Hepatic stellate cell (primary cell): ENCODE measurements at places on chromosomes 16 and 17.

DNA sequence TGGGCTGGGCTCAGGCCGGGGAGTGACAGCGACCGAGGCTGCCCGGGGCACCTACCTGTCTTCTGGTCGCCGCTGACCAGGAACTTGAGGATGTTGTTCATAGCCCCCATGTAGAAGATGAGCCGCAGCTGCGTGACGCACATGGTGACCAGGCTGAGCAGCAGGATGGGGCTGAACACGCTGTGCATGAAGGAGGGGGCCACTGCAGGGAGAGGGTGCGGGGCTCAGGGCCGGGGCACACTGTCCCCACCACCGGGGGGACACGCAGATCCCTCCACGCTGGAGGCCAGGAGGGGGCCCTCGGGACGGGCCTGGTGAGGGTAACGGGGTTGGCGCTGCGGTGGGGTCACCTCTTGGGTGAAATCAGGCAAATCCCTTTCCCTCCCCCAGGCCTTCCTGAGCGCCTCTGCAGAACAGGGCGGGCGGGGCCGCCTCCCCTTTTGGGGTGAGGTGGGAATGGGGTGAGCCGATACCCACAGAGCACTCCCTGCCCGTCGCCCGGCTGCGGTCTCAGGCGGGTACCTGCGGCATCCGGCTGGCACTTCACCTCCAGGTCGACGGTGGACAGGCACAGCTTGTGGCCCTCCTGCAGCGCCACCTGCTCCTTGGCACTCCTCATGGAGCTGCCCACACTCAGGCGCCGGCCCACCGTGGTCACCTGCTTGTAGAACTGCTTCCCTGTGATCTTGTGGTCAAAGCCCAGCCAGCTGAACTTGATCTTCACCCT lies 28.3 kb upstream of the PITPNA start:
- no peak for DNase-seq

- no peak for DNase-seq
Measured at GRCh38 chr16:28309811-28310311, 17.5 kb downstream of the SBK1 start.

GRCh38 chr17:21524211-21524591 lies 148.0 kb downstream of the KCNJ12 start:
- DNase-seq = peak; percentile 77

DNA sequence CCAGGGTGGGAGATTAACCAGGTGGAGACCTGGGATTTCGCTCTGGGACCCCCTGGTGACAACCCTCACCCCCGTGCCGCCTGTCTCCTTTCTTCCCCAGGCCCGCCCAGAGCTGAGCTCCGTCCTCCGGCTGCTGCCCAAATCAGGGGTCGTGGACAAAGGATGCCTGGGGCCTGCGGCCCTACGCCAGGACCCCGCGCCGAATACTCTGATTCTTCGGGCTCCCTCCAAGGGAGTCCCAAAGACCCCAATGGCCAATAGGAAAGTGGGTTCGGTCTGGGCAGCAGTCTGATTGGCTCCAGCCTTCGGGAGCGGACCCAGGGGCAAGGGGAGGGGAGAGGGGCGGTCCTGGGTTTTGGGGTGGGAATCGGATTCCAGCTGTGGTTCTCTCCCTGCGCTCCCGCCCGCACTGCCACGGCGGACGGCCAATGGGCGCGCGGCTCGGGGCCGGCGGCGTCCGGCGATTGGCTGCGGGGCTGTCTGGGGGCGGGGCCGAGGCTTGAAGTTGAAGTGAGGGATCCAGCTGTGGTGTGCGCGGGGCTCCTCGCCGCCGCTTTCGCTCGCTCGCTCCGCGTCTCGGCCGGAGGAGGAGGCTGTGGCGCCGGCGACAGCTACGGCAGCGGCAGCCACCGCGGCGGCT lies at the start of gene CACNA1G:
CACNA1G (plus strand) TSS at position 531 of the 640 bp plus-strand sequence. CDS start 745 bp downstream, outside the sequence.
- peak; percentile 99 for DNase-seq

- DNase-seq = no peak
Measured at GRCh38 chr17:18925187-18925586, 26.8 kb upstream of the SLC5A10 start.

GRCh38 chr16:3454093-3454492 lies 10.6 kb downstream of the NAA60 start:
- DNase-seq = no peak

- DNase-seq = no peak
Measured at GRCh38 chr17:79933863-79934652, 94.8 kb upstream of the CBX4 start.

DNA sequence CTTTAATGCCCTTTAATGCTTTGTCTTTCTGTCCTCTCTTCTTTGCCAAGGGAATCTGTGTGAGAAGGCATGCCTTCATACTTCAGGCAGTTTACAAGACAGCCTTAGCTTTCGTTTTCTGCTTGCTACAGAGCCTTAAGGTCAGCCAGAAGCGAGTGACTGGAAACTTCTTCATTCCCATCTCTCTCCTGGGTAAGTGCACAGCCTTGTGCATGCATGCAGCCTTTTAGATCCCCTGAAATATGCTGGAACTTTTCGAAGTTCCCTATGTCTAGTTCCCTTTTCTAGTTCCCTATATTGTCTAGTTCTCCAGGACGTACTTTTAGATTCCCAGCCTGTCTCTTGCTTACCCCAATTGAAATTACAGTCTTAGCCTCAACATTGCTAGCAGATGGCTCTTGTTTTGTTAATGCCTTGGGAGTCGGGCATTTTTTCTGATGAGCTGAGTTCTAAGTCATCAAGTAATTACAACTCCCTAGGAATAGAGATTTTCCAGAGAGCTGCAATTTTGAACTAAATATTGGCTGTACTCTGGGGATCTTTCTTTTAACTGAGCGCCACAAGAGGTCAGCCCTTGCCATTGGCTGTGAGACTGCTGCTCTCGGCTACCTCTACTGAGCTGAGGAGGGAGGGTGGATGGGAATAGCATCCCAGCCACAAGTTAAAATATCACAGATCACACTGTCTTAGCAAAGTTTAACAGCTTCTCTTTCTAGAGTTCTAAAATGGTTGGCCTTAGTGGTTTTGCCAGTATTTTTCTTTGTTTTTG lies 22.7 kb upstream of the PPM1D start:
- peak; percentile 37 for DNase-seq

DNA sequence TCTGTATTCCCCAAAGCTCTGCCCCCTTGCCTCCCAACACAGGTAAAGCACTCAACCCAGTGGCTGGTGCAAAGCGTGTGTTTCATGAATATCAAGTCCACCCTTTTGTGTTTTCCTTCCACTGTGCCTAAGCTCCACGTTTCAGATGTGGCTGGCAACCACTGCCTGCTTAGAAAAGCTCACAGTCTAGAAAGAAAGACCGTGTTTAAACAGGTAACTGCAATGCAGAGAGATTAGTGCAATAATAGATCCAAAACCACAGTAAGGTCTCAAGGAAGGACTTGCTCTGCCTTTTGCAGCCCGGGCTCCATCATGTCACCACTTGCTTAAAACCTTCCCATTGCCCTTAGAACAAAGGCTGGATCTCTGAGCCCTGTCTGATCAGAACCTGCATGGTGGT lies 240.2 kb upstream of the C16orf82 start:
- no peak for DNase-seq

DNA sequence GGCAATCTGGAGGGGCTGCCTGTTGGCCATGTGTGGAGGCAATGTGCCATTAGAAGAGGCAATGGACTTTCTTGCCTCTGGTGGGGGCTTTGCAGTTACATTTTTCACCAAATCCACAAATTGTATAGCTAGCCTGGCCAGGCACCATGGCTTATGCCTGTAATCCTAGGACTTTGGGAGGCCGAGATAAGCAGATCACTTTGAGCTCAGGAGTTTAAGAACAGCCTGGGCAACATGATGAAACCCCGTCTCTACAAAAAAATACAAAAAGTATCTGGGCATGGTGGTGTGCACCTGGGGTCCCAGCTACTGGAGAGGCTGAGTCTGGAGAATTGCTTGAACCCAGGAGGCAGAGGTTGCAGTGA lies 2.7 kb upstream of the RNF112 start:
- no peak for DNase-seq

- peak; percentile 38 for DNase-seq
Measured at GRCh38 chr16:12089492-12090150, 113.1 kb downstream of the SNX29 start.

DNA sequence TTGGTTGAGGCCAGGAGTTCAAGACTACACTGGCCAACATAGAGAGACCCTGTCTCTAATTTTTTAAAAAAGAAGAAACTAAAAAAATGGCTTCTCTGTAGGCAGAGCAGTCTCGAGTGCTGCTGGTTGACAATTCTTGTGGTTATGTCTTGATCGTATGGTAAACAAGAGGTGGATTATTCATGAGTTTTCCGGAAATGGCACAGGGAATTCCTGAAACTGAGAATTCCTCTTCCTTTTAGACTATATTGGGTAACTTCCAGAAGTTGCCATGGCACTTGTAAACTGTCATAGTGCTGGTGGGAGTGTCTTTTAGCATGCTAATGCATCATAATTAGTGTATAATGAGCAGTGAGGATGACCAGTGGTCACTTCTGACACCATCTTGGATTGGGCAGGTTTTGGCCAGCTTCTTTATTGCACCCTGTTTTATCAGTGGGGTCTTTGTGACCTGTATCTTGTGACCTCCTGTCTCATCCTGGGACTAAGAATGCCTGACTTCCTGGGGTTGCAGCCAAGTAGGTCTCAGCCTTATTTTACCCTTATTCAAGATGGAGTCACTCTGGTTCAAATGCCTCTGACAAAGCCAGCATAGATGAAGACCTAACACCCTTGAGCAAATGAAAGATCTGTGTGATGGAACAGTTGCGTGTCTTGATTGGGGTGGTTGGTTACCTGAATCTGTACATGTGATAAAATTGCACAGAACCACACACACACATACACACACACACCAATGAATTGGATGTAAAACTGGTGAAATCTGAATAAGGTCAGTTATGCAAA lies 30.2 kb downstream of the BMERB1 start:
- DNase-seq = no peak

- peak; percentile 19 for DNase-seq
Measured at GRCh38 chr17:14353861-14354474, 53.1 kb downstream of the HS3ST3B1 start.

DNA sequence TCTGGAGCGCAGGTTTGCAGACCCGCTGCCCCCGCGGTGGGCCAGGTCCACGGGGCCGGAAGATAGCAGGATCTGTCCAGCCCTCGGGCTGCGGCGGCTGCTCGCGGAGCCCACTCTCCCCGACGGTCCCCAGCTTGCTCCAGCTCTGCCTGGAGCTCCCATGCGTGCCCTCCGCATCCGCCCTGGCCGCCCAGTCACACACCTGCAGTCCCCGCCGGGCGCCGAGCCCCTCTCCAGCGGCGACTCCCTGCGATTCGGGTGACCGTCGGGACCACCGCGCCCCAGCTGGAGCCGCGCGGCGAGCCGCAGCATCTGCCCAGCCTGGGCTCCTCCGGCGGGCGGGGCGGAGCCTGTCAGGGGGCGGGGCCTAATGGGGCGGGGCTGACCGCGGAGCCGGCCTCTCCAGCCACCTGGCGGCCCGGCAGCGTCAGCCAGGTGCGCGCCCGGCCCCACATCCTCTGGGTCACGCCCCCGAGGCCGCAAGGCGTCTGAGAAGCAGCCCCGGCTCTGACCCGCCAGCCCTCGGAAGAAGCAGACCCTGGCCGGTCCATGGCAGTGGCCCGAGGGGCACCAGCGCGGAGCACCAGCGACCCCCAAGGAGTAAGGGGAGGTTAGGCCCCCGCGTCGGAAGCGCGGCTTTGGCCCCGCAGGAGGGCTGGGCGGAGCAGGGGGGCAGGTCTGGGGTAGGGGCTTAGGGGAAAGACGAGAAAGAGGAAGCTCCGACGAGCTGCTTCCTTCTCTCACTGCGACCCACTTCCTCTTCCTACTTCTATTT lies at the start of gene PIK3R5:
PIK3R5 (minus strand) TSS at position 314 of the 775 bp plus-strand sequence. CDS start 54,213 bp downstream, outside the sequence.
- DNase-seq = no peak

GRCh38 chr17:40230670-40231069 lies 11.6 kb downstream of the WIPF2 start:
- no peak for DNase-seq

GRCh38 chr16:76583945-76584344 lies 306.7 kb downstream of the CNTNAP4 start:
- DNase-seq = no peak

- no peak for DNase-seq
Measured at GRCh38 chr16:31568577-31569359, 41.1 kb downstream of the AHSP start.

GRCh38 chr17:50173335-50173941 lies 7.6 kb downstream of the SGCA start:
- peak; percentile 92 for DNase-seq

- no peak for DNase-seq
Measured at GRCh38 chr17:63950940-63951907, 19.1 kb upstream of the CD79B start.

GRCh38 chr16:89363621-89364393 lies 126.6 kb downstream of the ANKRD11 start:
- peak; percentile 74 for DNase-seq

- DNase-seq = no peak
Measured at GRCh38 chr16:9578459-9578858, 487.0 kb downstream of the HAPSTR1 start.

- DNase-seq = no peak
Measured at GRCh38 chr16:87559945-87560344, 42.4 kb upstream of the JPH3 start.

DNA sequence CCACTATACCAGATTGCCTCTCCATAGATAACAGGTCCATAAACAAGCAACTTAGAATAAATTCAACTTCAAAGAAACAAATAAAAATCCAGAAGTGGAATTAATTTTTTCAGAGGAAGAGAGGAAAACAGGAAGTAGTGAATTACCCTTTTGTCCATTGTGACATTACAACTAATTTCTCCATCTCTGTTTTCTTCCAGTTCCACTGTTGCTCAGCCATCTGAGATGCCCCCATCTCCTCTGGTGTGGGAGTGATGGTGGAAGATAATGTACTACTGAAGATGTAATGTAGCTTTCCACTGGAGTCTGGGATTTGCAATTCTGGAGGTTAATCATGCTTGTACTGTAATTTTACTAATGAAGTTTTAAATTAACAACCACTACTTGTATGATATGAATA lies 124.6 kb upstream of the TMEM97 start:
- no peak for DNase-seq

DNA sequence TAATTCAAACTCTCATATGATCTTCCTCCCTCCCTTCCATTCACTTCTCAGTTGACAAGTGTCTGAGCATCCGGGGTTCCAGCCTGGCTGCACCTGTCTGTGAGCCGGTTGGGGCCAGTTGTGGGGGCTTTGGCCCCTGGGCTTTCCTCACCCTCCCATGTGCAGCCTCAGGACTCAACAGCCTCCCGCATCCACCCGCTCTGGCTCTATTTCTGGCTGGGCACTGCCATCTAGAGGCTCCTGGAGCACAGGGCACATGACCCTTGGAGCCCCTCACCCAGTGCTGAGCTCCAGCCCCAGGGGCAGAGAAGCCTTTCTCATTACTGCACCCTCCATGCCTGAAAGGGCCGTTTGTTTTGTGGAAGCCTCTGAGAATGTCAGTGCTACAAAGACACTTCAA lies 43.3 kb downstream of the HAPSTR1 start:
- peak; percentile 46 for DNase-seq
